ENCODE measurements at places on chromosomes 16 and 17. TPM values are rescaled to one million over a fixed set of nuclear protein-coding genes. Genes with fewer than 3 reads are reported as not detected.

KRTAP3-1 gene
- not detected for total RNA-seq

SEPTIN12 gene
- not detected for total RNA-seq

TNFSF13 gene
- 26.3 TPM for total RNA-seq

MYH8 gene
- total RNA-seq, result not detected

SAP30BP gene
- total RNA-seq, result 86.0 TPM

PDILT gene
- not detected for total RNA-seq

CMTM3 gene
- total RNA-seq, result 48.1 TPM

WFDC1 gene
- total RNA-seq, result 1.4 TPM

G6PC1 gene
- not detected for total RNA-seq

KRT40 gene
- not detected for total RNA-seq

DNA sequence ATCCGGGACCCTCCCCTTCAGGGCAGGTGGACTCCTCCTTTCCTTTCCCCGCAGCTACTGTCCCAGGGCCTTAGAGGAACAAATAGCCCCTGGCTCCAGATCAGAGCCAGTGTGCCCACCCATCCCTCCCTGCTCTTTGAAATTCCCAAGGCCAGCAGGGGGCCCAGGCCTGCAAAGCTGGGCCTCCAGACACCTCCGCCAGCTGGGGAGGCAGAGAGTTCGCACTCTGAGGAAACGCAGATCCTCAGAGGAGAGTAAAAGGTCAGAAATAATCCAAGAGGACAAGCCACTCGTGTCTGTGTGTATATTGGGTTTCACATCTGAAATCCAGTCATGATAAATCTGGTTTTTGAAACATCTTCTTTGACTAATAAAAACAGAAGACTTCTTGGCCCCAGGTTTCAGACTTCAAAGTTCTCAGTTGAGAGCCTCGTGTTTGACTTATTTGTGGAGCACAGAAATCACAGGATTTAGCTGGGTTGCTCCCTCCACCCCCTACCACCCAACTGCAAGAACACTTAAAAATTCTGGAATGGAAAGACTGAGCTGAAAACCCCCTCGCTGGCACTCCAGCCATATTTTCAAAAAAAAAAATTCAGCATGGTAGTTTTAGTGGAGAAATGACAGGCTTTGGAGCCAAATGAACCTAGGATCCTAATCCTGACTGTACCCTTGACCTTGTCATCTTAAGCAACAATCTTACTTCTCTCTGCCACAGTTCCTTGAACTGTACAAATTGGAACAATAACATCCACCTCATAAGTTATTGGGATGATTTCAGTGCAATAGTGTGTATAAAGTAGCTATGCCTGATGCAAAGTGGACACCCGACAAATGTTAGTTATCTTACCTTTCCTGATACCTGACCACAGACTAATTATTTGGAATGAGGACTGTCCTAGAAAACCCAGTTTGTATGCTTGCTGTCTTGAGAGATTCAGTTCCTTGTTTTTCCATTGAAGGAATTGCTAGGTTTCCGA, 44.5 kb upstream of the TBX2 start:
- no peak for DNase-seq

- DNase-seq, result no peak
Measured at GRCh38 chr16:31177136-31177535, 2.8 kb upstream of the FUS start.

- no peak for DNase-seq
Measured at GRCh38 chr17:77901481-77901880, 57.0 kb upstream of the TNRC6C start.

DNA sequence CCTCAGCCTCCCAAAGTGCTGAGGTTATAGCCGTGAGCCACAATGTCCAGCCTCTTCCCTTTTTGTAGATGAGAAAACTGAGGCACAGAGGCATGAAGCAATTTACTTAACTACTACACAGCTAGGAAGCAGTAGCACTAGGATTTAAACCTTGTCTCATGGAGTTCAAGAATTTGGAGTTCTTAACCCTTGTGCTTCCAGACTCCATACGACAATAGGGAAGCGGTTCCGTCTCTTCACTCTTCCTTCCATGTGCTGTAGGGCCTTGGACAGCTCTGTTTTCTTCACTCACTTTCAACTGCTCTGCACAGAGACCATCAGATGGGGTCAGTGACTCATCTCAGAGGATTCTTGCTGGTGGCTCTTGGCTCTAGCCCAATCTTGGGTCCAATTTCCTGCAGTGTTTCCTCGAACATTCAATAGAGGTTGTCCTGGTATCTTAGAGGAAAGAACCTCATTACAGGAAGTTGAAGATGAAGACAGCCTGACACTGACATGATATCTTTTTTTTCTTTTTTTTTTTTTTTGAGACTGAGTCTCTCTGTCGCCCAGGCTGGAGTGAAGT, 19.3 kb downstream of the ITGAL start:
- no peak for DNase-seq

- no peak for DNase-seq
Measured at GRCh38 chr16:19179546-19180490, 11.8 kb downstream of the SYT17 start.

- peak; percentile 83 for DNase-seq
Measured at GRCh38 chr17:40526668-40527067, 25.2 kb upstream of the TNS4 start.

GRCh38 chr16:305916-306626, 23.1 kb downstream of the PDIA2 start:
- no peak for DNase-seq

DNA sequence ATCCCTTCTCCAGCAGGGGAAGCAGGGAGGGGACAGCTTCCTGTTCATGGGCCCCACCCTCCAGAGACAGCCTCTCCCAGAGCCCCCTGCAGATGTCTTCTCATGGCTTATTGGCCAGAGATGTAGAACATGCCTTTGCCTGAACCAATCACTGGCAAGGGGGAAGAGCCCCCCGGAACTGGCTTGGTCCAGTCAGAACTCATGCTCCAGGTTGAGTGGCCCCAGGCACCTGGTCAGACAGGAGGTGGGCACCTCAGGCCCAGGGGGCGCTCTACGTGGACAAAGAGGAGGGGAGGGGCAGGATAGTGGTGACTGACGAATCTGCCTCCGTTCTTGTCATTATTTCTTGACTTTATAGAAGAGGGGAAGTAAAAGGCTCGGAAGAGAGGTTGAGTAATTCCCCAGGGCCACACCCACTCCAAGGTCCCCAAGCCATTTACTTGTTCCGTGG, 23.6 kb downstream of the RAB11FIP4 start:
- no peak for DNase-seq

DNA sequence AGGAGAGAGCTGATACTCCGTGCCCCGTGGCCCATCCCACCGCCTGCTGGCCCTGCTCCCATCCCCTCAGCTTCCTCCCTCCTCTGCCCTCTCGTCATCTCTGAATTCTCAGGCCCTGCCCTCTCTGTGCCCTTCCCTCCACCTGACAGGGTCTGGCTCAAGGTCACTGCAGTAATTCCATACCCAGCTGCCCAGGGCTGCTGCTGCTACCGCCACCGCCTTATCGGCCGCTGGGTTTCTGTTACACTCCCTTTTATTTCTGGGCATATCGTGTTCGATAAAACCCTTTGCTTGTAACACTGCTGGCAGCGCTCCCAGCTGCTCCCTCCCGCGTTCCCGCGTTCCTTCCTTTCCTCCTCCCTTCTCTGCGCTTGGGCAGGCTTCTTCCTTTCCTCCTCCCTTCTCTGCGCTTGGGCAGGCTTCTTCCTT, 1.2 kb downstream of the EPN3 start:
- DNase-seq, result no peak

DNA sequence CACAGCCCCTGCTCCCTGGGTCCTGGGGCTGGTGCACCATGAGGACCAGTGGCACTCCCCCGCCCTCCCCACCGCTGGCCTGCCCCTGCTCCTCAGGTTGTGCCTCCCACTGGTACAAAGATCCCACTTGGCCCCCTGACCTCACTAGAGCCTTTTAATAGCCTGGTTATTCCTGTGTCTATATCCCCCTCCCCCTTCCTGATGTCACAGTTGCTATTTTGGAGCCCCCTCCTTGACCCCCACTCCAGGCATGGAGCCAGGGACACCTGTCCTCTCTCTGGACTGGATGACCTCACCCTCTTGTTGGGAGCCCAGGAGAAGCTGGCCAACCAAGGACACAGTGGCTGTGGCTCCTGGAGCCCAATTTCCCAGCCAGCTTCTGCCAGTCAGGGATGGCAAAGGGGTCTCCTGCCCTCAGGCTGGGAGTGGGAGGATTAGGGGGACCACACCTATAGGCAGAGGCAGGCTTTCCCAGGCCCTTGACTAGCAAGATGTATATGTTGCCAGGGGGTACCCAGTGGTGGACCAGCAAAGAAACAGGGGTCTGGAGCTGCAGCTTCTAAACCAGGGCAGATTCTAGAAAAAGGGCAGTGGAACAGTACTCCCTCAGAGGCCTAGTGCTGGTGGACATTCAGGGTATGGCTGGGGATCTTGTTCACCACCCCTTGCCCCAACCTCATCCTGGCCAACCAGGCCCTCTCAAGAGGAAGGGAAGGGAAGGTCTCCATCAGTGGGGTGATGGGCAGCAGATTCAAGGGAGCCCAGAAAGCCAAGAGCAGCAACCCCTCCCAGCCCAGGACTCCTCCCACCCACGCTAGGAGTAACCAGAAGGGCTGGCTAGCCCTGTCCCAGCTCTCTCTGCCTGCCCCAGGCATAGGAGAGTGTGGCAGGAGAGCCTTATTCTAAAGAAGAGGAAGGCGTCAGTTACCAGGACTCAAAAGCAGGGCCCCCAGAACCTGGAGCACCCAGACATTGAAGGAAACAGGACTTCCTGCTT, 10.9 kb downstream of the HDAC5 start:
- DNase-seq, result no peak

DNA sequence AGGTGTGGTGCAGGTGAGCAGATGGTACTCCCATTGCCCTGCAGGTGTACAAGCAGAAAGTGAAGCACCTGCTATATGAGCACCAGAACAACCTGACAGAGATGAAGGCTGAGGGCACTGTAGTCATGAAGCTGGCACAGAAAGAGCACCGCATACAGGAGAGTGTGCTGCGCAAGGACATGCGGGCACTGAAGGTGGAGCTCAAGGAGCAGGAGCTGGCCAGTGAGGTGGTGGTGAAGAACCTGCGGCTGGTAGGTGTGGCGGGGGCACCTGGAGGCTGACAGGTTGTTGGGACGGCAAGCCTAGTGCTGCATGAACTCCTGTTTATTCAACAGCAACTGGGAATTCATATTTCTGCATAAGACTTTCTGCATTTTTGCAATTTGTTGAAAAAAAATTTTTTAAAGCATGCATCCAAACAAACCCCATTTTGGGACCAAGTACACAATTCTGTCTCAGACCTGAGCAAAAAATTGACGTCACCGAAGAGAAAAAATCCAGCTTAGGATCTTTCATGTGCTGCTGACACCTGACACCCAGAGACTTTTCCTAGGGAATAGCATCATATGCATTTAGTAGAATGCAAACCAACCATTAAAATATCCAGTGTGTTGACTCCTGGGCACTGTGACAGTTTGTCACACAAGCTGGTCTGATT, 13.5 kb upstream of the DBNDD1 start:
- no peak for DNase-seq

GRCh38 chr17:17871913-17872312, 35.1 kb upstream of the SREBF1 start:
- DNase-seq, result no peak

DNA sequence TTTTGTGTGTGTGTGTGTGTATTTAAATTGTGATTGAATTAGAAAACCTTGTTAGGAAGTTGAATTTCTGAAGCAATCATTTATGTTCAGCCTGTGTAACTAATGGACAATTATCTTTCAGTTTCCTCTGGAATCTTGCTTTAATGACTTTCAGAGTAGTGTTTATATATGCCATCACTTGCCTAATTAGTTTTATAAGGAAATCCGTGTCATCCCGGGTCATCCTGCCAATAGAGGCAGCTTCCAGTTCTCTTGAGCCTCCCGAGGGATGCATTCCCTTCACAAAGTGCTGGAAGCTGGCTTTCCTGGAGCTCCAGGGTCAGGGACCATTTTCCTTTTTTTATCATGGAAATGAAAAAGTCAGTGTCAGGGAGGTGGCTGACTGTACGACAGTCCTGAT, 42.9 kb downstream of the PRKCA start:
- no peak for DNase-seq

DNA sequence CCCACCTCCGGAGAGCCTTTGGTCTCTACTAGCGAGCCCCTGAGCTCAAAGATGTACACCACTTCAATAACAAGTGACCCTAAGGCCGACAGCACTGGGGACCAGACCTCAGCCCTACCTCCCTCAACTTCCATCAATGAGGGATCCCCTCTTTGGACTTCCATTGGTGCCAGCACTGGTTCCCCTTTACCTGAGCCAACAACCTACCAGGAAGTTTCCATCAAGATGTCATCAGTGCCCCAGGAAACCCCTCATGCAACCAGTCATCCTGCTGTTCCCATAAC, 702 bp downstream of the SPN start:
- DNase-seq, result no peak

GRCh38 chr17:79356839-79357447, 253.9 kb downstream of the RBFOX3 start:
- DNase-seq, result no peak

DNA sequence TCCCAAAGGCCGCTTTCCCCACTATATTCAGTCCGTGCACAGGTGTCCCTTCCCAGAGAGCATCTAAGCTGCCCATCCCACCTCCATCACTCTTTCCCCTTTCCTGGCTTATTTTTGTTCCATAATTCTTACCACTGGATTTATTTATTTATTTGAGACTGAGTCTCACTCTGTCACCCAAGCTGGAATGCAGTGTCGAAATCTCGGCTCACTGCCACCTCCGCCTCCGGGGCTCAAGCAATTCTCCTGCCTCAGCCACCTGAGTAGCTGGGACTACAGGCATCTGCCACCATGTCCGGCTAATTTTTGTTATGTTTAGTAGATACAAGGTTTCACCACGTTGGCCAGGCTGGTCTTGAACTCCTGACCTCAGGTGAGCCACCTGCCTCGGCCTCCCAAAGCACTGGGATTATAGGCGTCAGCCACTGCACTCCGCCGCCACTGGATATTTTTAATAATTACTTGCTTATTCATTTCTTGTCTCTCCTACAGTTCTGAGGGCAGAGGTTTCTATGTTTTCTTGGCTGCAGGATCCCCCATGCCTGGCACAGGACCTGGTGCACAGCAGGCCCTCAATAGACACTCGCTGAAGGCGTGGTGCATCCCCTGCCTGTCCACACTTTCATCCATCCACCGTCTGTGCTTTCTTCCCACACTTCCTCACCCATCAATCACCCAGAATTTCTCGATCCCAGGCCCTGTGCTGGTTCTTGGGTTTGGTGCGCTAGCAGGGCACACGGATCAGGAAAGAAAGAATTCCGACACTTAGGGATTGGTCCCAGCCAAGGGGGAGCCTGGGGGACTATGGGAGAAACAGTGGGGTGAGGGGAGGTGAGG, 9.9 kb upstream of the ADGRG1 start:
- peak; percentile 39 for DNase-seq

DNA sequence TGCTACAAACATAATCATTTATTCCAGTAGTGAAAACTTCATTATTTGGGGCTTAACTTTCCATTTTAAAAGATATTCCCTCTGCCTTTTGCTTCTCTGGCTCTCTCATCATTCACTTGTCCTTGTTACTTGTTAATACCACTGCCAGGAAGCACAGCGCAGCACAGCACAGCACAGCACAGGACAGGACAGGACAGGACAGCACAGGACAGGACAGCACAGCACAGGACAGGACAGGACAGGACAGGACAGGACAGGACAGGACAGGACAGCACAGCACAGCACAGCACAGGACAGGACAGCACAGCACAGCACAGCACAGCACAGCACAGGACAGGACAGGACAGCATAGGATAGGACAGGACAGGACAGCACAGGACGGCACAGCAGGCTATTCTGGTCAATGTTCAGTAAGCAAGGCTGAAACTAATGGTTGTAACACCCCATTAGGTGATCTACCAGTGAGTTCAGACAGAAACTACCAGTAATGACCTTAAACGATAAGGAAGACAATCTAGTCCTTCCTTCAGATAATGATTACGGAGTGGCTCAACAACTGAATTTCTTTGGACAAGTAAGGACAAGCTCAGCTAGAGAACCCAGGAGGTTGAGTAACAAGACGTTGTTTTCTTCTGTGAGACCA, 31.9 kb downstream of the COG1 start:
- no peak for DNase-seq
